ENCODE measurements at places on chromosomes 5 and 9.

DNA sequence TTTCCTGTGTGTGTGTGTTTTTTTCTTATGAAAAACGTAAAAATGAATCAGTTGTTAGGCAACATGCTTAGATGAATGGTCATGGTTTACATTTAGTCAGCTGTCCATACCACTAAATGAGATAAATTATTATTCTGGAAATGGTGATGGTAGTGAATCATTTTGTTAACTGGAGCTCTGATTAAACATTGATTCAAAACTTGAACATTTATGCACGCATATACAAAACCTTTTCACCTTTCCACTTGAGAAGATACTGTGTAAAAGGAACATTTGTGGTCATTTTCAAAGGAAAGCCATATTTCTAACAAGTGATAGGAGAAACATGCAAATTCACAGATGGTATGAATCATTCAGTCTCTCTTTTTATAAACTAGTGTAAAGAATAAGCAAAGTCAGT is 162.0 kb downstream of the SLC25A46 start:
- ATAC-seq = peak; percentile 53

DNA sequence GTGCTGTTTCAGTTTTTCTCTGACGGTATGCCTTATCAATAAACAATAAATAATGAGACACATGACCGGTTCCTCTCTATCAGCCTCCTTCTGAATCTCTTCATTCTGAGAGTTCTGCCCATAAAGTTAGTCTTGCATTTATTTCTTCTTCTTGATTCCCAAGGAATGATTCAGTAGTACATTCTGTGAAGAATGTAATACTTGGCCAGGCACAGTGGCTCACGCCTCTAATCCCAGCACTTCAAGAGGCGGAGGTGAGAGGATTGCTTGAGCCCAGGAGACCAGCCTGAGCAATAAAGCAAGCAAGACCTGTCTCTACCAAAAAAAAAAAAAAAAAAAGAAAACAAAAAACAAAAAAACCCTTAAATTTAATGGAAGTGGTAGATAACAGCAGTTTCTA is 53.9 kb downstream of the PAM start:
- no peak for ATAC-seq

GRCh38 chr5:2802693-2803365 is 51.4 kb upstream of the IRX2 start:
- no peak for ATAC-seq

DNA sequence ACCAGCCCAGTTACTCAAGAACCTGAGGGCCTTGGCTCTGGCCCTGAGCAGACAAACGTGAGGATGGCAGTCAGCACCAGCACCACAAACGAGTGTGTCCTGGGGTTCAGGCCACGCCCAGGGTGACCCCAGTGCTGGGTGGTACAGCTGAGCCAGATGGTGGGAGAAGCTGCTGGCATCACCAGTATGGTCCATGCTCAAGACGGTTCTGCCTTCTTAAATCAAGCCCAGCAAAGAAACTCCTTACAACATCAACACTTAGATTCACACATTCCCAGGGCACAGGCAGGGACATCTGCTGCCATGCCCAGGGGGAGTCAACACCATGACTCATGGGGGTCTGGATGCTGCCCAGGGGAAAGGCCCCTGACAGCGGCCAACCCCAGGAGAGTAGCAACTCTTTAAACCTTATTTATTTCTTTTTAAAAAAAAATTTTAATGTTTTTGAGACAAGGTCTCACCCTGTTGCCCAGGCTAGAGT is 31.3 kb downstream of the IPPK start:
- no peak for ATAC-seq

DNA sequence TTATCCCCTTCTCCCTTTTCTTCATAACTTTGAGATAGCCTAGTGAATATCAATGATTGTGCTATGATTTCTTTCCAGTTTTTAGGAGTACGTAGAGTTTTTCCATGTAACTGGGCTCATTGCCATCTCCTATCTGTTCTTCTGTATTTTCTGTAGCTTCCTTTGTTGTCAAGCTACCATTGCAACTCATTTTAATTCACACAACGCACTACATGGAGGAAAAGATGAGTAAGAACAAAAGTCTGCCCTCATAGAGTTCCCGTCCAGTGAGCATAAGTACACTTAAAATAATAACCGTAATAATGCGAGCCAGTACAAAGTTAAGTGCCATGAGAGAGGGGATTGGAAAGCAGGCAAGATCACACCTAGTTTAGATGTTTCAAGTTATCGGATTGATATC is 177.7 kb downstream of the PAM start:
- no peak for ATAC-seq
